ENCODE measurements at places on chromosomes 11 and 22.
A peak's percentile ranks its signal among the peaks of the same experiment; 100 is the strongest.

- peak; percentile 25 for DNase-seq
Measured at GRCh38 chr11:2156416-2157182, 4.4 kb downstream of the INS start.

DNA sequence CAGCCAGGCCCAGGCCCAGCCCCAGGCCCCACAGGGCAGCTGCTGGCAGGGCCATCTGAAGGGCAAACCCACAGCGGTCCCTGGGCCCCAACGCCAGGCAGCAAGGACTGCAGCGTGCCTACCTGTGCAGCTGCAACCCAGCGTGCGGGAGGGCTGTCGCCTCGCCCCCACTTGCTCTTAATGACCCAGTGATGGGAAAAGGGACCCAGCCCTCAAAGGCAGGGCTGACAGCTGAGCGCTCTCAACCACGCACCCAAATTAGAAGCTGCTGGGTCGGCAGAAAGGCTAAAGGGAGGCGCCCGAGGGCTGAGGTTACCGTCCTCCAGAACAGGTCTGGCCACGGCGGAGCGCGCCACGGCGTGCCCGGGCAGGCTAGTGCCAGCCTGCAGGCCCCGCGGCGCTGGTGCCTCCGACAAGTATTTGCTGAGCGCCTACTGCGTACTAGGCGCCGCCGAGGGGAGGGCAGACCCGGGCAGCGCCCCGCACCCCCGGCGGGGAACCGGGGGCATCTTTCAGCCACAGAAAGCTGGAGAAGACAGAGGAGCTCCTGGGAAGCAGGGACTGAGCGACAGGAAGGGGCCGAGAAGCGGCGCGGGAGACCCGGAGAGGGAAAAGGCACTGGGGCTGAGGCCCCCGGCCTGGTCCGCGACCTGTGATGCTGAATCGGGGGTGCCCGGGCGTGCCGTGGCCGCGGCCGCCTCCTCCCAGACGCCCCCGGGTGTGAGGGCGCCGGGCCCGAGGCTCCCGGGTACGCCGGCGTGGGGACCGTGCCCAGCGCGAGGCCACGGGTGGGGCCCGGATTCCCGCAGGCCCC lies 773 bp downstream of the HRAS start:
- DNase-seq, result peak; percentile 29

DNA sequence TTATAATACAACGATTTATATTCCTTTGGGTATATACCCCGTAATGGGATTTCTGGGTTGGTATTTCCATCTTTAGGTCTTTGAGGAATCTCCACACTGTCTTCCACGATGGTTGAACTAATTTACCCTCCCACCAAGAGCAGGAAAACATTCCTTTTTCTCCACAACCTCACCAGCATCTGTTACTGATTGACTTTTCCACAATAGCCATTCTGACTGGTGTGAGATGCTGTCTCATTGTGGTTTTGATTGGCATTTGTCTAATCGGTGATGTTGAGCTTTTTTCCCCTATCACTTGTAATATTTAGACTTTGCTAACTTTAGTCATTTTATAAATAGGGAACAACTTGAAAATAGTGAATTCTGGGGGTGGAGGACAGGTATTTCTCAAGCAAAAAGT lies 58.1 kb downstream of the PPFIA1 start:
- DNase-seq, result no peak

DNA sequence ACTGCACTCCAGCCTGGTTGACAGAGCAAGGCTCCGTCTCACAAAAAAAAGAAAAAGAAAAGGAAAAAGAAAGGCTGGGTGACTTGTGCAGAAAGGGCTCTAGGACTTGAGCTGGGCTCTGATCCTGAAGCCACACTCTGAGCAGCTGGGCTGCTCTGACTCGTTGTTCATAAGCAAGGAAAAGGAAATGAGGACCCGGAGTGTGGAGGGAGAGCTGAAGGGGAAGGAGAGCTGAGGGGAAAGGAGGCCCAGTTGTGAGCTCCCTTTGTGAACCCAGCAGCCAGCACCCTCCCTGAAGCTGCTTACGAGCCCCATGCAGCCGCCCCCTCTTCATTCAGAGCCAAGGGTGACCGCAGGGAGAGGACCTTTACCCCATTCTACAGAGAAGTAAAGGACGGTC lies 12.3 kb upstream of the SH3BP1 start:
- no peak for DNase-seq
